Testis (tissue), 5 donors: ENCODE measurements at places on chromosomes 5 and 9.

DNA sequence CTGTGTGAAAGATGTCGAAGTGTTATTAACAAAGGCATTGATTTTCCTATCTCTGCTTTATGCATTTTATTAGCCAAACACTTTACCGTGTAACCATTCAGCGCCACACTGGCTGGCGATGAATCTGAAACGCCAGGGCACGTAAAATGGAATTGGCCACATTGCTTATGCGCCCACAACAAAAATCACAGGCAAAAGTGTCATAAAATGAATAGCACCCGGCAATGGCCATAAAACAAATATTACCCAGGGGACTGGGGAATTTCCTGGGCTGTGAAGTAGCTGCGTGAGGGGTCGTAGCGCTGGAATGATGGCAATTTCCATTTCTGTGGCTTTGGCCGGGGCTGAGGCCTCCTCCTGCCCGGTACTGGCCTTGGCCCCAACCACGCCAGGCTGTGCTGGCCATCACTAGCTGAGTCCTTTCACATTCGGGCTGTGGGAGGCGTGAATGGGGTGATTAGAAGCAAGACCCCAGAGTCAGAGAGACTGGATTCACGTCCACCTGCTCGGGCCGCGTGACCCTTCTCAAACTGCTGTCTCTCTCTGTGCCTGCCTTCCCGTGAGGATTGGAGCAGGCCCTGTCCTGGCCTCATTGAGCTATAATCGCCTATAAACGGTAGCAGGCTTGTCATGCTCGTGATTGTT lies 254.5 kb downstream of the PBX3 start:
- no peak for DNase-seq

DNA sequence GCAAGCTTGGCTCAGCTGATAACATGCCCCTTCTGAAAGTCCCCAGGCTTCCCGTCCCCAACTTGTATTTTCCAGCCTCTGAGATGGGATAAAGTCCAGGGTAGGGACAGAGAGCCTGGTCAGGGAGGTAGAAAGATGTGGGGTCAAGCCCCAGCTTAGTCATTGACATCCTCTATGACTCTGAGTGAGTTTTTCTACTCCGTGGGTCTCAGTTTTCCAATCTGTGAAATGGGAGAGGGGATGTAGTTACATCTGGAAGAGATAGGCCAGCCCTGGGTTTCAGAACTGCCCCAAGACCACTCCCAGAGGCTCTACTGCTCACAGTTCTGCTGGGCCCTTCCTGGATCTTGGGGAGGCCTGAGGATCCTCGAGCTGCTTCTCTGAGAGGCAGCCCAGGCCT lies 3.1 kb downstream of the GPRIN1 start:
- DNase-seq, result no peak

- no peak for DNase-seq
Observed at GRCh38 chr9:37215830-37216229, 95.5 kb downstream of the ZCCHC7 start.

DNA sequence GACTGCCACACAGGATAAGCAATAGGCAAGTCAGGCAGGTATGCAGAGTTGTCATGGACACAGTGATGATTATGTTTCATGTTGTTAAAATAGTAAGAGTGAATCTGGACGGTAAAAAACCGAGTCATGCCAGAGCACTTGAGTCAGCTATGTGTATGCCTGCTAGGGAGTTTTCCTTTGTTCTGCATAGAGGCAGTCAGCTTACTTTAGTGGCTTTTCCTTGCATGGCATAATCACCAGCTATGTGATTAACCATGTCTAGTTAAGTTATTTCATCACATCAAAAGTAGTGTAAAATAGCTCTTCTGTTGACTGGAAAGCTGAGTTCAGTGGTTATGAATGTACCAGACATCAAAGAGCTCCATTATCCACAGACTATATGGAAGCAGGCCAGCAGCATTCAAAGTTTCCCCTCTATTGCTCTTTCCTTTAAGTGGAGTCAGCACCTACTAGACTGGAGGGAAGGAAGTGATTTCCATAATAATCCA lies 989.8 kb downstream of the TLE1 start:
- no peak for DNase-seq

DNA sequence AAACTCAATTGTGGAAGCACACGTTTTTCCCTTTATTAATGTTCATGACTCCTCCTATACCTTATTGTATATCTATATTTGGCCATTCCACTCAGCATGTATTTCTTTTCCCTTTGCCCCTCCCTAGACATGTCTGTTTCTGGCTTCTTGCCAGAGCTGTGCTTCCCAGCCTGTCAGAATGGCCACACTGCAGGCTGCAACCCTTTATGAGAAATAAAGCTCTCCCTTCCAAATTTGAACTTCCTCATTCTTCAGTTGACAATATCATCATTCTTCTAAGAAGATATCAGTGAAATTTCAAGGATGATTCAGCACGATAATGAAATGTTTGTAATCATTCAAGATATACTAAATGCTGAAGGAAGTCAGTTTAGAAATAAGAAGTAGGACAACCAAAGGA lies 107.6 kb upstream of the PRSS3 start:
- no peak for DNase-seq

- DNase-seq, result no peak
Observed at GRCh38 chr5:3103262-3103811, 351.9 kb upstream of the IRX2 start.
